M059J (cell line): ENCODE measurements at places on chromosomes 3 and 15. TPM values are rescaled to one million over a fixed set of nuclear protein-coding genes. Genes with fewer than 3 reads are reported as not detected.

The ZDHHC19 gene
- total RNA-seq: not detected in 2 replicates

The RYK gene
- 71.7 and 87.7 TPM in 2 replicates for total RNA-seq

The TUBGCP4 gene
- total RNA-seq: 22.1 and 24.5 TPM in 2 replicates

- DNase-seq: peak; percentile 68
Measured at GRCh38 chr3:157066335-157067098, 93.4 kb downstream of the CCNL1 start.

DNA sequence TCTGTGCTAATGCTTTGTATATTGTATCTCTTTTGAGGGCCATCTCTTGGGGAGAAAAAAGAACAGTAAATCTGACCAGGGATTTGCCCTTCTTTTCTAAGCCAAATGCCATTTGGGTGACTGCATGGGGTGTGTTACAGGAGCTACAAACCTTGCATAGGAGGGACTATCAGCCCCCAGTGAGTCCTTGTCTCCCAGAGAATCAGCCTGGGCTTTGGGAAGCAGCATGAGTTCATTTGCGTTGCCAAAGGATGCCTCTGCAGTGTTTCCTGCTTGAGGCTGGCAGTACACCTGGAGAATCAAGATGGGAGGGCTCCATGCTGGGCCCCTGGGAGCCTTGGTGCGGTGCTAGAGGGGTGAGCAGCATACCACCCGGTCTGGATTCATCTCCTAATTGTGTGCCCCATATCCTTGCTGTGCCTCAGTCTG, 49.6 kb upstream of the POLG start:
- DNase-seq: no peak

- DNase-seq: no peak
Measured at GRCh38 chr3:66055289-66055688, 16.6 kb upstream of the MAGI1 start.
